ENCODE measurements at places on chromosomes 12 and 14.

- DNase-seq = no peak
Observed at GRCh38 chr12:22527999-22528398, 16.3 kb downstream of the C2CD5 start.

DNA sequence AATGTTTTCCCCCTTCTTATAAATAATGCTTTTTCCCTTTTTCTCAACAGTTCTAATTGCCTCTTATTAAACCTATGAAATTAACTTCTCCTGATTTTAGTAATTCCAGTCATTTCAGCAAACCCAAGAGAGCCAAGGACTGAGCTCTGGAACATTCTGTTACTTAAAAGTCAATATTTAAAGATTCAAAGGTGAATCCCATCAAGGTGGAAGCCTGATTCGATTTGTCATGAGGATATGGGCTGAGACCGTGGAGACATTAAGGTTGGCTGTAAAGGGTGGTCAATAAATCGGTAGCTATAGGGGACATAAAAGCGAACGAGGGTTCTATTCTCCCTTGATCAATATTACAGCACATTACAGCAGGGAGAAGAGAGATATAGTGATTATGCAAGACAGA lies 66.6 kb upstream of the NELL2 start:
- DNase-seq = no peak

GRCh38 chr14:74414403-74415114 lies 11.5 kb downstream of the SYNDIG1L start:
- no peak for DNase-seq

- no peak for DNase-seq
Observed at GRCh38 chr12:1914114-1914911, 4.1 kb downstream of the CACNA2D4 start.

- DNase-seq = peak; percentile 50
Observed at GRCh38 chr14:54564071-54564867, 2.7 kb upstream of the SAMD4A start.

GRCh38 chr12:58314610-58315009 lies 373.2 kb downstream of the ATP23 start:
- no peak for DNase-seq

DNA sequence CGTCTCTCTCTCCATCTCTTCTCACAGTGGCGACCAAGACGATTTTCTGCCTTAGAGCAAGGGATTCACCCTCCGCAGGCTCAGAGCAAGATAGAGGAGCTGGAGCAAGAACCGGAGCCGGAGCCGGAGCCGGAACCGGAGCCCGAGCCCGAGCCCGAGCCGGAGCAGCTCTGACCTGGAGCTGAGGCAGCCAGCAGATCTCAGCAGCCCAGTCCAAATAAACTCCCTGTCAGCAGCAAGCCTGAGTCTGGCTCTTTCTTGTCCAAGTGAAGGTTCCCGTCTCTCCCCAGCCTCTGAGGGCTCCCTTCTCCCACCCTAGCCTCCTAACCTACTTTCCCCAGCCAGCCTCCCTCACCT lies 5.9 kb downstream of the LAG3 start:
- DNase-seq = no peak

DNA sequence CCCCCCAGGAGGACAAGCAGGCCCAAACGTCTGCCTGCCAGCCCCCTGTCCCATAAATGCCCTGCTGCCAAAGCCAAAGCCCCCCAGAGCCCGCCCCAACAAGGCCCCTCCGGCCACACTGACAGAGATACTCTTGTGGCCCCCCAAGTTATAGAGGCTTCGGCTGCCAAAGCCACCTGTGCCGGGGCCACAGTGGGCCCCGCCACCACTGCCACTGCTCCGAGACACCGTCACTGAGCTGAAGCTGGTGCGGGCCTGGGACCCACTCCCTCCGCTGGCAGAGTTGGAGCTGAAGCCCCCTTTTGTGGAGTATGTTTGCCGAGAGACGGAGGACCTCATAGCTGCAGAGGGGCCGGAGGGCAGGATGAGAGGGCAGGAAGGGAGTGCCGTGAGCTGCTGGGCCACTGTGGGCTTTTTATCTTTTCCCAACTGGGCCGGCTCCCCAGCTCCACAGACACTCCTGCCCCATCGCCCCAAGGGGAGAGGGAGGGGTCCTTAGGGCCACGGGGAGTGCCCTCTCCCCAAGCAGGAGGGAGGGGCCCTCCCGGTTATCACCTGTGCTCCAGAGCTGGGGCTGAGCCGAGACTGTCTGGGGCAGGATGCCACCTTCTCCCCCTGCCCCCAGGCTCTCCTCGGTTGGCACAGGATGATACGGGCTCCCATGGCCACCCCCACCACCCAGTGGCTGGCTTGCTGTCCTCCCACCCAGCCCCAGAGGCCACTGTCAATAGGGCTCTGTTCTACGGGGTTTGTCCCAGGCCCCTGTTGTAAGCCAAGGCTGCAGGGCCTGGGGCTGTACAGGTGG lies at the start of gene KRT79:
KRT79 (minus strand) TSS at position 390 of the 805 bp plus-strand sequence; CDS start at position 339, 51 bp downstream.
- DNase-seq = no peak

- DNase-seq = no peak
Observed at GRCh38 chr12:130873106-130873795, 1.4 kb downstream of the RAN start.

- DNase-seq = no peak
Observed at GRCh38 chr12:91863702-91864101, 281.9 kb downstream of the BTG1 start.

GRCh38 chr12:32273712-32274111 lies 125.6 kb upstream of the FGD4 start:
- DNase-seq = no peak

- no peak for DNase-seq
Observed at GRCh38 chr12:50275556-50275955, 7.8 kb downstream of the LIMA1 start.

DNA sequence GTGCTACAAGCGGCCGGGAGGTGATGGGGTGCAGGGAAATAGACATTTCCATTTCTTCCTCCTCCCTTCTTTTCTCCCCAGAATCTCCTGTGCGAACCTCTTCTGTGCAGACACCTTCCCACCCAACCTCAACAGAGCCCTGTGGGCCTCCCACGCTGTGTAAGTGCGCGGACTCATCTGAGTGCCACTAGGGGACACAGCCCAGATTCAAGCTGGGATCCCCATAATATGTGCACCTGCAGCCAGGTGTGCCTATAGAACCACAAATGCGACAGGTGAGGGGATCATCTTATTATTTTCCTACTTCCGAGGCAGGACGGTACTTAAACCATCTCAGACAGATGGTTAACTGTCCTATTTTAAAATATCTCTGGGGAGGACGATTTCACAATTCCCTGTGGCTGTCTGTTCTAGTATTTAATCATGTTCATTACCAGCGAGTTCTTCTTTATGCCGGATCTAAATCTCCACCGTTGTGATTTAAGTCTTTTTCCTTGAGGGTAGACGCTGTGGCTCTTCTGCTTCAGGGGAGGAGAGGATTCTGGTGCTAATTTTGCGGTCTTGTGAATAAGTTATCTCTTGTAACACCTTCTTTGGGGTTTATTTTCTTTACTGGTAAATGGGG lies 17.2 kb upstream of the CACNA1C start:
- DNase-seq = no peak

GRCh38 chr12:87794854-87795253 lies 234.3 kb downstream of the C12orf50 start:
- DNase-seq = no peak

DNA sequence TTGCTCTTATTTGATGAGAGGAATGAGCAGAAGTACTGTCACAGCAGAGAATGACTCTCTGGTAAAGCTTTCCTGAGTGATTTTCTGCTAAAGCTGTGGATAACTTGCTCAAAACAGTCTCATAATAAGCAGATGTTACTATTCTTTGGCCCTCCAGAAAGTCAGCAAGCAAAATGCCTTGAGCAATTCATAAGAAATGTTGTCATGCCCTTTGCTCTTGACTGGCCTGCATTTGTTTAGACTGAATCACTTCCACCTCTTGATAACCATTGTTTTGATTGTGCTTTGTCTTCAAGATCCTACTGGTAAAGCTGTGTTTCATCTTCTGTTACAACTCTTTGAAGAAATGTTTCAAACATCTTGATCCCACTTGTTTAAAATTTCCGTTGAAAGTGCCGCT lies 457.9 kb upstream of the FOXG1 start:
- DNase-seq = no peak

DNA sequence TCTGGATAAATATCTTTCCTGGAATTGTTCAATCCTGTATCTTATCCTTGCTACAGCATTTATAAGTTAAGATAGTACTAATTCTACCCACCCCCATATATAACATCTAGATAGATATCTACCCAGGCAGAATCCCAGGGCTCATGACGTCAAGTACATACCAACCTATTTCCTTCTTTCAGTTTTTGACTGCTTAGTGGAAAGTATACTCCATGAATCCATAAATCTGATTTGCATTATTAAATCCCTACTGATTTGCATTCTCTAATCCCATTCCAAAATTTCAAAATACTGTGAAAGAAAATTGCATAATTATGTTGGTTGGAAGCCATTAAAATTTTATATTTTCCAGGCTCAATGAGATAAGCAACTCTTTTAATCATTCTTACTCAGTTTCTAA lies 111.7 kb downstream of the KITLG start:
- DNase-seq = no peak

DNA sequence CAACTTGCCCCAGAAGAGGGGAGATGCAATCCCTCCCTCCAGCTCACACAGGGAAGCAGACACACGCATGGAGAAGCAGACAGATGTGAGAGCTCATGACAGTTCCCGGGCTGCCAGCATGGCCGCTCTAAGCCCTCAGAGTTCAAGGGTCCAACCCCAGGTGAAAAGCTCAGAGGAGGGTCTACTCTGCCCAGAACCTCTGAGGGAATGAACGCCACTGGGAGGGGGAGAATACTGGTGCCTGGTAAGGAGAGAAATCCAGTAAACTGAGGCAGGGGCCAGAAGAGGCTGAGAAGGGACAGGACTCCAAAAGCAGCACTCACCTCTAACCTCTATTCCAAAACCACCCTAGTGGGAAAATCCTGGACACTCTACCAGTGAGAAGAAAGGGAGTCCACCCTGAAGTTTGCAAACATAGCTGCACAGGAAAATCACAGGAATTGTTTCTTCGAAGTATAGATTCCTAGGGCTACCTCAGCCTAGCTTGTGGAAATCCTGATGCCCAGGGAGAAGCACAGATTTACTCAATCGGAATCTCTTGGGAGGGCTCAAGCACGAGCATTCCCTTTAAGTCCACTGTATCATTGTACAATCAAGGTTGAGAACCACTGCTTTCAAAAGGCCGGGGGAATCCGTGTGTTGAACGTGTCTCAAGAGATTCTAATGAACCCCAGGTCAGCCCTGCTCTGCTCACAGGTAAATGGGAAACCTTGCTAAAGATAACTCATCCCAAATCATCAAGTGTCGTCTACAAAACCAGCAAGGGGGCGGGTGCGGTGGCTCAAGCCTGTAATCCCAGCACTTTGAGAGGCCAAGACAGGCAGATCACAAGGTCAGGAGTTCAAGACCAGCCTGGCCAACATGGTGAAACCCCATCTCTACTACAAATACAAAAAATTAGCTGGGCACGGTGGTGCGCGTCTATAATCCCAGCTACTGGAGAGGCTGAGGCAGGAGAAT lies 34.3 kb upstream of the PLEKHG6 start:
- DNase-seq = no peak

- no peak for DNase-seq
Observed at GRCh38 chr14:88346048-88346639, 23.1 kb upstream of the KCNK10 start.

DNA sequence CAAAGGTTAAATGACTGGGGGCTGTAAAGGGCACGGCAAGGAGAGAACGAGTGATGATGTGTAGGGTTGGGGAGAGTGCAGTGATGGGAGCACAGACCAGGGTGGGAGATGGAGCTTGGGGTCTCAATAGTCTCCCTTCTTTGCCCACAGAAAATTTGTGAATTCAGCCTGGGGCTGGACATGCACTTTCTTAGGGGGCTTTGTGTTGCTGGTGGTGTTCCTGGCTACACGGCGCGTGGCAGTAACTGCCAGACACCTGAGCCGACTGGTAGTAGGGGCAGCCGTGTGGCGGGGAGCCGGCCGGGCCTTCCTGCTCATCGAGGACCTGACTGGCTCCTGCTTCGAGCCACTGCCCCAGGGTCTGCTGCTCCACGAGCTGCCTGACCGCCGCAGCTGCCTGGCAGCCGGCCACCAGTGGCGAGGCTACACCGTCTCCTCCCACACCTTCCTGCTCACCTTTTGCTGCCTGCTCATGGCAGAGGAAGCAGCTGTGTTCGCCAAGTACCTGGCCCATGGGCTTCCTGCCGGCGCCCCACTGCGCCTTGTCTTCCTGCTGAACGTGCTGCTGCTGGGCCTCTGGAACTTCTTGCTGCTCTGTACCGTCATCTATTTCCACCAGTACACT lies 1.7 kb downstream of the FITM1 start:
- DNase-seq = no peak

GRCh38 chr14:58668848-58669480 lies 31.2 kb downstream of the DACT1 start:
- no peak for DNase-seq

DNA sequence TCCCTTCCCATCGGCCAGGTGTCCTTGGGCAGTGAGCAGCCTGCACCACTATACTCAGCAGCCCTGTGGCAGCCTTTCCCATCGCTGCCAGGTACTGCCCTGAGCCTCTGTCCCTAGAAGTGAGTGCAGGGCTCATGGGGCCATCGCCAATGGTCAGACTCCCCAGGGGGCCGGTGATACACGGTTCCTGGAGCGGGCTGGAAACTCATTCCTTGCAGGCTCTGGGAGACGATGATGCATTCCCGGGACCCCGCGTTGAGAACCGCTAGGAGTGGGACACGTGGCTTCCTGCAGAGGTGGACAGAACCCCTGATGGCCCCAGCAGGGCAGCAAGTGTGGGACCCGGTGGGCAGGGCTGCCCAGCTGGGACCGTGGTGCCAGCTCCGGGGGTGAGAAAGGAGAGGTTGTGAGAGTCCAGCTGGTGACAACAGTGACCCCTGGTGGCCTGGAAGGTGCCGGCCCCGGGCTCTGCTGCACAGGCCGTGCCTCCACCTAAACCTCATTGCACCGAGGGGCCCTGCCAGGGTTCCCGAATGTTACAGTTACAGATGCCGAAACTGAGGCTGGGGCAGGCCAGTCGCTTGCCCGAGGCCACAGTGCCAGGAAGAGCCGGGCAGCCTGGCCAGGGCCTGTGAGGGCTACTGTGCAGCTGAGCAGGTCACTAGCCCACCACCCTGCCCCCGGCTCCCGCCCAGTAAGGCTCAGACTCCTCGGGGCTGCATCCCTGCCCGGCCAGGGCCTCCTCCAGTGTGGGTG lies 33.8 kb downstream of the FBRSL1 start:
- DNase-seq = peak; percentile 66

- DNase-seq = no peak
Observed at GRCh38 chr12:42039176-42039575, 105.5 kb downstream of the GXYLT1 start.

GRCh38 chr14:60277605-60278190 lies 28.7 kb downstream of the PPM1A start:
- no peak for DNase-seq

GRCh38 chr12:98674841-98675240 lies 29.8 kb downstream of the APAF1 start:
- no peak for DNase-seq

All from muscle of arm (tissue), 14 donors.